ENCODE measurements at places on chromosomes 6 and 20. TPM values are rescaled to one million over a fixed set of nuclear protein-coding genes. Genes with fewer than 3 reads are reported as not detected.

LY6G6F gene
- not detected for total RNA-seq

SPATA25 gene
- 2.1 TPM for total RNA-seq

SYNDIG1 gene
- total RNA-seq = not detected

UBE3D gene
- total RNA-seq = 8.0 TPM

LIME1 gene
- total RNA-seq = 10.8 TPM

COL9A3 gene
- total RNA-seq = not detected

MYLK2 gene
- 0.19 TPM for total RNA-seq

RWDD2A gene
- 1.6 TPM for total RNA-seq

PNLDC1 gene
- 0.57 TPM for total RNA-seq

SNAP25 gene
- total RNA-seq = 0.17 TPM

SALL4 gene
- 0.70 TPM for total RNA-seq

PPP1R14C gene
- 1.1 TPM for total RNA-seq

FBXO9 gene
- total RNA-seq = 56.9 TPM

ZSCAN12 gene
- 5.0 TPM for total RNA-seq

C6orf15 gene
- total RNA-seq = not detected
